Germinal center (tissue), 1 donor: ENCODE measurements at places on chromosomes 16 and 17.

GRCh38 chr16:64092271-64092670 lies 1029.6 kb downstream of the CDH11 start:
- DNase-seq: no peak

DNA sequence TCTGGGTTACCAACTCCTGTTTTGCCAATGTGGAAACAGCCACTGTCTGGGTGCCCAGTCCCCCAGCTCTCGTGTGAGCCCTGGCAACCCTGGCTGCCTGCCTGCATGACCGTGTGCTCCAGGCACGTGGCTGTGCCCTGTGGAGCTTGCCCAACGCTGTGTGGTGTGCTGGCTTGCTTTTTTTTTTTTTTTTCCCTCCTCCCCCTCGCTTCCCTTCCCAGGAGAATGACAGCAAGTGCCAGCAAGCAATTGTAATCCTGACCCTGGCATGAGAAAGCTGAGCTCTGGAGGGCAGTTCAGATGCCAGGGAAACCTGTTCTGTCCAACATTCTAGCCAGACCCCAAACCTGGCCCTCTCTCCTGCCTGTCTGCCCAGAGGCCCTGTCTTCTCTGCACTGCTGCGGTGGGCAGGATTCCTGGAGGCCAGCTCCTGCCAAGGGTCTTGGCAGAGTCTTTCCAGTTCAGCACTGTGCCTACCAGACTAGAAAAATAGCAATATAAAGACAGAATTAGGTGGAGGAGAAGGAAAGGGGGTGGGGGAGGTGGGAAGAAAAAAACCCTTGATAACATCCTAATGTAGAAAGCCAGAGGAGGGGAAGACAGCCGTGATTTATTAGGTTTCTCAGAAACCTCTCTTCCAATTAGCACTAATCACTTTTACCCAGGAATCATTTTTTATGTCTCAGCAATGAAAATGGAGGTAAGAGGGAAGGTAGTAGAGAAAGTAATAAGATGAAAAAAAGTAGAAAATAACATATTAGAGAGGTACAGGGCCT lies 9.0 kb downstream of the HLF start:
- DNase-seq: no peak

DNA sequence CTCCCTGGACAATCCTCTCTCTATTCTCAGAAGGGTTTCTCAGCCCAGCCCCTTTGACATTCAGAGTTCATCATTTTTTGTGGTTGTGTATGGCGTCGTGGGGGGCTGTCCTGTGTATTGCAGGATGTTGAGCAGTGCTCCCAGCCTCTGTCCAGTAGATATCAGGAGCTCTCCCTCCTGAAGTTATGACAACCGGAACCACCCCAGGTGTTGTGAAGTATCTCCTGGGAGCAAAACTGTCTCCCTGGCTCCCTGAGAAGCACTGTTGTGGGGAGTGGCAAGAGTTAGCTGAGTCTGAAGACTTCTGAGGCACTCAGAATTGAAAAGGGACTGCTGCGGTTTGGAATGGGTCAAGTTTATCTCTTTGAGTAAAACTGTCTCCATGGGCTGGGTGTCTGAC lies 55.9 kb upstream of the MGAT5B start:
- DNase-seq: no peak

GRCh38 chr17:50120475-50121253 lies 9.3 kb downstream of the SAMD14 start:
- DNase-seq: no peak

GRCh38 chr17:3271072-3271848 lies 26.9 kb downstream of the OR3A1 start:
- DNase-seq: no peak

GRCh38 chr17:40599468-40599763 lies 34.1 kb upstream of the CCR7 start:
- no peak for DNase-seq

- no peak for DNase-seq
These were observed 12.9 kb upstream of the MTMR4 start for GRCh38 chr17:58527306-58527705.

- DNase-seq: no peak
These were observed 6.4 kb downstream of the DNASE1L2 start for GRCh38 chr16:2242598-2242997.

DNA sequence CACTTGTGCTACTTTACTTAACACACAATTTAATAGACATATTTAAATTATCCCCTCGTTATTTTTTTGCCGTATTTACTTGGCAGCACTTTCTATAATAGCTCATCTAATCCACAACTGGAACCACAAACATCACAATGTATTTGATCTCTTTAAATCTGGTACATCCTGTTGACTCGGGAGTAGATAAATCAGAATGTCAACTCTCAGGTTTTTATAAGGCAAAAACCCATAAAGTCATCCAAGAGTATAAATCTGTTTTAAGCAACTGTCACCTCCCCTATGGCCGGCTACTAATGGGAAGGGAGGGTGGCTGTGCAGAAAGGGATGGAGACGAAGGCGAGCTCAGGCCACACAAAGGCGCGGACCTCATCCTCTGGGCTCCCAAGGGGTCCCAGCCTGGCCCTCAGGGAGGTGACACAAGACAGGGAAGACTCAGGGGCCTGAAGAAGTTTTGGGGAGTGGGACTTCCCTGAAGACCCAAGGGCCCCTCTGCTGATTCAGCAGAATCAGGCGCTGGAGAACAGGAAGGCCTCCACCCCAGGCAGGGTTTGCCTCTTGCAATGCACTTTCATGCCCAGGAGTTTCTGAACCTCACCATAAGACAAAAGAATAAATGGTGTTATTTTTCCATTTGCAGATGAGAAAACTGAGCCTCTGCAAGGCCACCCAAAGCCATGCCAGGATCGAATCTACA lies 122.5 kb downstream of the ZNF423 start:
- no peak for DNase-seq

- DNase-seq: no peak
These were observed 56.0 kb downstream of the ABAT start for GRCh38 chr16:8730335-8730915.
